ENCODE measurements at places on chromosomes 2 and 18.

DNA sequence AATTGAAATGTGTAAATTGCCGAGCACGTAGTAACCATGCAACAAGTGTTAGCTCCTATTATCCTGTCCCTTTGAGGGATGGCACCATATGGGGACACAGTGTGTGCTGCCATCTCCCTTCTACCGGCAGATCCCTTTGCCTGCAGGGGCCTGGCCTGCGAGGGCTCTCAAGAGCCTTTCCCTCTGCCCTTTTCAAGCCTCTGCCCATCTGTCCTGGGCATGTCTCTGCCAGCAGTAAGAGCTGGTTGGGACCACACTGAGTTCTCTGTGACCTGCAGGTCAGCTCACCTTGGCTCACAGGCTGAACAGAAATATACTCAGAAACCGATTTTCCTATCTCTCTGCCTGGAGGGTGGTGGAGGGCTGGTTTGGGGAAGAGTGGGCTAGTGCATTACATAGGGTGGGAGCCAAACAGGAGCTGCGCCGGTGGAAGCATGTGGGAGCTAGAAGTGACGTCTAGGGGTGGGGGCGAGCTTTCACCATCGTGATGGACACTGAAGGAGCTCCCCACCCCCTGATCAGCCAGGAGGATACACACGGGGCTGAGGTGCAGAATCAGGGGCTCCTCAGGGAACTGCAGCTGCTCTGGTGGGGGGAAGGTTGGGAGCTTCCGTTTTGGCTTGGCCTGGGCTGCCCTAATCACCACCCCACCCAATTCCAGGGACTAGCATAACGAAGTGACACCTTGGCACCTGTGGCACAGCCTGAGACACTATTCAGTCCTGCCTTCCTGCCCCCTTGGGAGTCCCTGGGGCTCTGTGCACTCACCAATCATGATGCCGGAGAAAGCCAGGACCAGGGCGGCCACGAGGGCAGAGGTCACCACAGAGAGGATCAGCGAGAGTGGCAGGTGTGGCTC, 109.7 kb downstream of the CLIP4 start:
- no peak for DNase-seq

DNA sequence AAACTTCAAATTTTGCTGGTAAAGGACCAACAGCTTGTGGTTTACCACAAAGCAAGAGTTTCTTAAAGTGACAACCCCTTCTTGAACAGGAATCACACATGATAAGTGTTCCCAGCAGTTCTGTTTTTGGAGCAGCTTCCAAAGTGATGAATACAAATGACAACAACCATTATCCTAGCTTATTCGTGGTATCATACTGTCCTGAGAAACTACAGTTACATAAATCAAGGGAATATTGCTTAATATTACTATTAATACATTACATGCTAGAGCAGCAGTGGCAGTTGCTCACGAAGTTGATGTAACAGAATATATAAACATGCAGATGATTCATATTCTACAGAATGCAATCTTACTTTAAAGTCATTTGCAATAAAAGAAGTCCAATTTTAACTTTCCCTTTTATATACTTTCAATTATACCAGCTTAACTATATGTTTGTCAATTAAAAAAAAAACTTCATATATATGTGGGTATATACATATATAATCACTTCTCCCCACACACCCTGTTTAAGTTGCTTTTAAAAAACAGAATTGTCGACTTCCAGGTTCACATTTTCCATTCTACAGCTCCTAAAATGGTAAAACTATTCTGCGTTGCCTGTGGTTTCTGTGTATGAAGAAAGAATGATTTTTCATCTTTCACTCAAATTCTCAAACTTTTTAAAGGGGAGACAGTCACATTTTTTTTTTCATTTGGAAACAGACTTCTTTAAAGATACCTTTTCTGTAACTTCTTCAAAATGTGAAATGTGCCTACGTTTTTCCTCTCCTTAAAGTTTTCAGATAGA, 713.6 kb downstream of the TDRD15 start:
- no peak for DNase-seq

GRCh38 chr2:218371983-218372350, 10.1 kb upstream of the SLC11A1 start:
- no peak for DNase-seq

DNA sequence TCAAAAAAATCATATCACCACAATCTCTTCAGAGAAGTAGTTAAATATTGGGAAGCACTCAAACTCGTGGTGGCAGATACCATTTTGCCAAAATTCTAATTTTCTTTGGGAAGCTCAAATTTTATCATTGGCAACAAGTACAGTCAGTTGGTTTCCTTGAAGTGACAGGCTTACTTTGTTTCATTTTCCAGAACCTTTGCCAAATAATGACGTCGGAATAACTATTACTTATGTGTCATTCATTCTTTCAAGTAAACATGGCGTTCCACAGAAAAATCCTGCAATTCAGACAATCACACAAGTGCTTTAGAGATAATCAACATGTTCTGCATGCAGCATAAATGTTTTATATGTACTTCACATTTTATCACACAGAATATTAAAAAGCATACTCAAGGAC, 5.4 kb downstream of the TTLL4 start:
- no peak for DNase-seq

DNA sequence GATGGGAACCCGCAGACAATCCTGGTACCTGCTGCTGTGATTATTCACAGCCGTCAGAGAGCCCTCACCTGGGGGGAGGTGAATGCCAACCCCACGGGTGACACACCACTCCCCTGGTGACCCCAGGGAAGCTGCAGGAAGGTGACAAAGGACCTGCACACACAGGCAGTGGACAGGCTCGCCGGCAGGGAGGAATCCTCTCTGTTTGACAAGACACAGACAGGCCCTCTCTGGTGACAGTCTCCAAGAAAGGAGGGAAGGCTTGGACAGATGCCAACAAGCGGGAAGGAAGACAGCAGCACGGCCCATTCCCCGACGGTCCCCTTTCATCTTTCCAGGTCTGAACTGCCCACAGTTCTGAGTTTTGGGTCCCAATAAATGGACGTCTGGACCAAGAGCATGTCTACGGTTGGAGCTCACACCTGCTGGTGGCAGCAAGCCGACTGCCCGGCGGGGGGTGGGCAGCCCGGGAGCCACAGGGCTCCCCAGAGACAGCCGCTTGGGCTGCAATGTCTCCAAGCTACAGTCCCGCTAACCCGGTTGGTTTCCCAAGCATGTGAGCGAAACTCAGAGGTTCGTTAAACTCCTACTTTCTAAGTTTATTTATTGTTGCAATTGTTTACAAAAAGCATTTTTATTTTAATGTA, 31.8 kb downstream of the HDAC4 start:
- DNase-seq = no peak

GRCh38 chr2:28436525-28437051, 43.9 kb downstream of the FOSL2 start:
- no peak for DNase-seq

GRCh38 chr18:68298330-68298729, 416.6 kb downstream of the TMX3 start:
- DNase-seq = no peak

- no peak for DNase-seq
Measured at GRCh38 chr18:70380915-70381896, 92.4 kb downstream of the SOCS6 start.

- DNase-seq = no peak
Measured at GRCh38 chr2:30367232-30368070, 79.6 kb upstream of the LCLAT1 start.

DNA sequence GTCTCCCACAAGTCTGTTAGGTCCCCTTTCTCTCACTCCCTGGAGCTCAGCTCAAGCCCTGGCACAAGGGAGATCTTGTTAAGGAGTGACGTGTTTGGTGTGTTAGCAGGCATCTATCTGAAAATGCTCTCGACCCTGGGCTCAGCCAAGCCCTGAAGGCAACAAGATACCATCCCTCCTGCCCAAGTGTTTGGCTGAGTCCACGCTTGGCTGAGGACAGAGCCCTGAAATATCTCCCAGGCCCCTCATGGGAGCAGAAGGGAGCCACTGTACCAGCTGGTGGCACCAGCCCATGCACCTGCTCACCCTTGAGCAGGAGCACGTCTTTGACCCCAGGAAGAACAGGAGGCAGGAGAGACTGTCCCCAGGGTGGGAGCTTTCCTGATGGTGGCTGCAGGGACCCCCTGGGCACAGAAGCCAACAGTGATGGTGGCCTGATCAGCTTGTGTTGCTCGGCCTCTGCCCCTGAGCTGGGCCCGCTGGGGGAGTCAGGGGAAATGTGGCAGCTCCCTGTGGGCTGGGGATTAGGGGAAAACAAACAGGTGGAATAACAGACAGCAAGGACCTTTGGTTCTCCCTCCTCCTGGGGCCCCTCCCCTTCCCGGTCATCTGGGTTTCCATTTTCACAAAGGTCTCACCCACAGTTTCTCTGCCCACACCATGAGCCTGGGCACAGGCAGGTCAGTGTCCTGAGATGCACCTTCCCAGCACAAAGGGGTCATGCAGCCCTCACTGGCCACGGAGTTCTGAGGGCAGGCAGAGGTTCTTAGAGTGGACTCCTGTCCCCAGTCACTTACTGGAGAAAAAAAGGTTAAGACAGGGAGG, 91.6 kb downstream of the RHOB start:
- DNase-seq = no peak

DNA sequence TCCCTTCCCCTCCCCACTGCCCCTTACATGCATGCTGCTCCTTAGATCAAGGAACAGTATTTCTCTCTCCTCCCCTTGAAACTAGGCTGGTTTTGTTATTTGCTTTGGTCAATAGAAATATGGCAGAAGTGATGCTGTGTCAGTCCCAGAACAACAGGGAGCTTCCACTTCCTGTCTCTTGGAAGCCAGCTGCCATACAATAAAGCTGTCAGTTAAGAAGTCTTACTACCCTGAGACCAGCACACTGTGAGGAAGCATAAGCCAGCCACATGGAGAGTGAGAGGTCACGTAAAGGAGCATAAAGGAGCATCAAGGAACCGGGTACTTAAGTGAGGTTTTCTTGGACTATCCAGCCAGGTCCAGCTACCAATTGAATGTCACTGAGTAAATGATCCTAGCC, 126.6 kb downstream of the NOL4 start:
- no peak for DNase-seq

DNA sequence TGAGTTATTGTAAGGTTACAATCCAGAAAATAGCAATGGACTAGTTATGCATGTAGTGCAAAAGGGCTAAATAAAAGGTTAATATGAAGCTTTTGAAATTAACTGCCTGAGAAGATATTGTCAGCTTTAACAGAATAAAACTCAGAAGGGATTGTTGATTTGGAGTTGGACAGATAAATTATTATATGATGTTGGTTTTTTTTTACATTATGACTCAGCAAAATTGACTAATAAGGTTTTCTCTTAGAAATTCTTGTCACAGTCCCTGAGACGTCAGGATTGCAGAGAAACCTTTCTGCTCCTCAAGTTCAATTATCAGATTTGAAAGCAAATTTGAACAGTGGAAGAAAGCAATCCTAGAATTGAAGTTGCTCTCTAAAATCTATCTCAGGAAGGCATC, 946.9 kb downstream of the CBLN2 start:
- DNase-seq = no peak

DNA sequence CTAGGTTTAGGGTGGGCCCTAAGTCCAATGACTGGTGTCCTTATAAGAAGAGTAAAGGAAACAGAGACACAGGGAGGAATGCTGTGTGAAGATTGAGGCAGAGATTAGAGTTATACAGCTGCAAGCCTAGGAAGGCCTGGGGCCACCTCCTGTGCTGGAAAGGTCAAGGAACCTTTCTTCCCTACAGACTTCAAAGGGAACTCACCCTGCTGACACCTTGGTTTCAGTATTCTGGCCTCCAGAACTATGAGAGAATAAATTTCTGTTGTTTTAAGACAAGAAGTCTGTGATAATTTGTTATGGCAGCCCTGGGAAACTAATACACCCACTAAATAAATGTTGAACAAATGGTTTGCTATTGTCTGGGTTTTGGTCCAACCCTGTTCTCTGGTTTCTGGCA, 102.3 kb upstream of the NEUROD1 start:
- no peak for DNase-seq

DNA sequence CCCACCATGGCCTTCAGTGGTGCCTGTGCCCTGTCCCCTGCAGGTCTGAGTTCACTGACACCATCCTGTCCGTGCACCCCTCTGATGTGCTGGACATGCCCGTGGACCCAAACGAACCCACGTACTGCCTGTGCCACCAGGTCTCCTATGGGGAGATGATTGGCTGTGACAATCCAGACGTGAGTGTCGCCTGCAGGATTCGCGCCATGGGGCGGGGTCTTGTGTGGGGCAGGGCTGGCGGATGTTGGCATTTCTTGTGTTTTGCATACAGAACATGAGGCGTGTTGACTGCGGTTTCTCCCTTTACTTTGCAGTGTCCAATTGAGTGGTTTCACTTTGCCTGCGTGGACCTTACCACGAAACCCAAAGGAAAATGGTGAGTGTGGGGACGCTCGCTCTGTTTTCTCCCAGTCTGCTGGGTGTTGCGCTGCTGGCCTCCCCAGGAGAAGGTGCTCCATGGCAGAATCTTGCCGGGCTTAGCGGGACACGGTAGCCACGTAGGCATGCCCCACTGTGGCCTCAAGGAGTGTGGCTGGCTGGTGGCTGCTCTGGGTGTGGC, 11.5 kb upstream of the D2HGDH start:
- no peak for DNase-seq

- DNase-seq = peak; percentile 10
Measured at GRCh38 chr18:36942264-36942663, 113.3 kb downstream of the KIAA1328 start.

DNA sequence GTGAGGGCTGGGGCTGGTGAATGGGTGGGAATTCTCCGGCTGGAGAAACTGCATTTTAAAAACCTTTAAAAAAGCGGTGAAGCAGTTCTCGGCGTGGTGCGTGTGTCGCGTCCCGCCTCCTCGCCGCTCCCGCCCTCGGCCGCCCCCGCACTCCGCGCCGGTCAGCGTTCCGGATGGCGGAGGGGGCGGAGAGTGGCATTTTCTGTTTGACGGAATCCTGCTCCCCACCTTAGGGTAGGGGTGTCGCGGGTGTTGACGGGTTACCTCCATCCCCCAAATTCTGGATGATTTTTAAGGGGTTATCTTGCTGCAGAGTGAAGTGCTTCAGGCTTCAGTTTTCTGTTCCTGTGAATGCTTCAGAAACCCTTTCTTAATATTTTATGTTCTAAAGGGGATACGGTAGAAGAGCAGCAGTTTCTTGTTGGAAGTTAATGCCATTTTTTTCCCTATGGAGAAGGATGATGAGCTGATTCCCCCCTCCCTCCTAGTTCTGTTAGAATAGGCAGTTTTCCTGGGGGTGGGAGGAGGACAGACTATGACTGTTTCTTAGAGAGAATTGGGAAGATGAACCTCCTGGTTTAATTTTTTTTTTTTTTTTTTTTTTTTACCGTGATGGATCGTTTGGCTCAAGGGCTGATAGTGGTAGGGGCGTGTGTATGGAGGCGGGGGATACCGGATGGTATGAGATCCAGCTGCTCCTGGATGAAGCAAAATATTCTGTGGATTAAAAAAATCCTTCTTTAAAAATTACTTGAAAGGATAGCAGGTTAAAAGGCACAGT, 756 bp downstream of the ABI2 start:
- no peak for DNase-seq

GRCh38 chr2:229230911-229231310, 40.2 kb downstream of the PID1 start:
- no peak for DNase-seq

GRCh38 chr2:215441560-215442400, 5.9 kb upstream of the FN1 start:
- DNase-seq = no peak

Measured in KG1 (cell line).